ENCODE measurements at places on chromosomes 7 and 10.

GRCh38 chr7:20013536-20013935 lies 203.6 kb downstream of the MACC1 start:
- no peak for DNase-seq

DNA sequence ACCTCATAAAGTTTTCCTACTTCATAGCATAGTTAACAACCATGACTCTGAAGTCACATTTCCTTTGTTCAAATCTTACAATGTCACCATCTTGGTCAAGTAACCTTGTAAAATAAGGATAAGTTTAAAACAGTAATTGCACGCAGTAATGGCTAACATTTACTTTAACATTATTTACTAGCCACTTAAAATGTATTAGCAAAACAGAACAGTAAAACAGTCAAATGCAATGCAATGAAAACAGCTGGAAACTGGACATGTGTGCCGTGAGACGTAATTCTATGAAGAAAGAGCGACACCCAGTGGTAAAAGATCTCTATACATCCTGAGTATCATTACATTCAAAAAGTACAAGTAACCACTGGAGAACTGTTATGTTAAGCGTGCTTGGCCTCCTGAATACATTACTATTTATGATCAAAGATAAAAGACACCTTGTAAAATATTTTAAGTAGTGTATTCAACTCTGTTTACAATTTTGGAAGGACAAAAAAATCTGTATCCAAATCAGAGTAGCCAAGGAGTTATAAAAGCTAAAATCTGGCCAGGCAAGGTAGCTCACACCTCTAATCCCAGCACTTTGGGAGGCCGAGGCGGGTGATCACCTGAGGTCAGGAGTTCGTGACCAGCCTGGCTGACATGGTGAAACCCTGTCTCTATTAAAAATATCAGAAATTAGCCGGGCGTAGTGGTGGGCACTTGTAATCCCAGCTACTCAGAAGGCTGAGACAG lies 27.2 kb downstream of the ATE1 start:
- DNase-seq = no peak

GRCh38 chr10:79322616-79323543 lies 24.4 kb upstream of the PPIF start:
- peak; percentile 46 for DNase-seq

- DNase-seq = peak; percentile 30
Observed at GRCh38 chr7:149409895-149410294, 51.0 kb downstream of the ZNF777 start.

DNA sequence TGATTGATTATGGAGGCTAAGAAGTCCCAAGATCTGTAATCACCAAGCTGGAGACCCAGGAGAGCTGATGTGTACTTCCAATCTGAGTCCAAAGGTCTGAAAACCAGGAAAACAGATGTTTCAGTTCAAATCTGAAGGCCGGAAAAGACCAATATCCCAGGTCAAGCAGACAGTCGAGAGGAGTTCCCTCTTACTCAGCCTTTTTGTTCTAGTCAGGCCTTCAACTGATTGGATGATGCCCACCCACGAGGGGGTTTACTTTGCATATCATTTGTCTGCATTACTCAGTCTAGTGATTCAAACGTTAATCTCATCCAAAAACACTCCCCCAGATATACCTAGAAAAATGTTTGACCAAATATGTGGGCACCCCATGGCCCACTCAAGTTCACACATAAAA lies 7.4 kb upstream of the ARID5B start:
- no peak for DNase-seq

DNA sequence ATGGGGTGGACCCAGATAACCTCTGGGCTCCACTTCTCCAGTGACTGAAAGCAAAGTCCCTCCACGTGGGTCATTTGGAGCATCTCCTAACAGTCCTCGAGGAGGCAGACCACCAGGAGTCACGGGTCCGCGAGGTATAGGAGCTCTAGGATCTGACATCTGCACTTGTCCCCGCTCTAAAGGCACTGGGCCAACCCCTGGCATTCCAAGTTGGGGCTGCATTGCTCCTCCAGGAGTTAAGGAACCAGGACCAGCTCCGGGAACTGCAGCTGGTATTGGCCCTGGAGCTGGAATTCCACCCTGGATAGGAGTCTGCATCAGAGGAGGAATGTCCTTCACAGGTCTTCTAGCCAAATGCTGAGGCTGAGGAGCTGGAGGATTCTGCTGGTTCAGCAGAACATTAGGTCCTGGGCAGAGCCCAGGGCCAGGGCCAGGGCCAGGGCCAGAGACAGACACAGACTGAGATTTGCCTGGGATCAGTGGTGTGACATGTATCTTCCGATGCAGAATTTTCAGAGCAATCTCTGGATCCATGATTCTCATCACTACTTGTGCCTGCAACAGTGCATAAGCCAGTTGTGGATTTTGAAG lies 827 bp downstream of the CSTF2T start:
- no peak for DNase-seq

DNA sequence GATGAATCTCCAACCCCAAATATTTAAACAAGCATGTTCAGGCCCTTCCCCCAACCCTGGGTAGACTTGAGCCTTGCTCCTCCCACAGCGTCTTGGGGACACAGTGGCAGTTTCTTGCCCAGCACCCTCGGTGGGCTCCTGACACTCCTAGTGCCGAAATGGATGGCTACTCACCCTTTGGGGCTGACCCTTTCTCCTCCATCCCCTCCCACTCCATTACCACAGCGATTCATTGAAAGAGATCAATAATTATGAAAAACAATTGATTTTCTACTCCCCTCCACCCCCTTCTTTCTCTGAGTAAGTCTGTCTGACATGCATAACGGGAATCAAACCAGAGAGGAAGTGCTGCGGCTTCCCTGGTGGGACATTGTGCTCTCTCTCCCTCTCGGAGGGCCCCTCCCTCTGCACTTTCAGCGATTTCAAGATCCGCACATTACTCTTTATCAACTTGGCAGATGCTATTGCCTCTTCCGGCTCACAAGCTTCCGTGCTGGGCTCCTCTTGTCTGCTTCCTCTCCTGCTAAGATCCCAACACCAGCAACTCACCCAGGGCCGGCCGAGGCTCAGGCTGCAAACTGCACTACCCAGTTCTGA lies 79.0 kb upstream of the PLXNA4 start:
- no peak for DNase-seq

DNA sequence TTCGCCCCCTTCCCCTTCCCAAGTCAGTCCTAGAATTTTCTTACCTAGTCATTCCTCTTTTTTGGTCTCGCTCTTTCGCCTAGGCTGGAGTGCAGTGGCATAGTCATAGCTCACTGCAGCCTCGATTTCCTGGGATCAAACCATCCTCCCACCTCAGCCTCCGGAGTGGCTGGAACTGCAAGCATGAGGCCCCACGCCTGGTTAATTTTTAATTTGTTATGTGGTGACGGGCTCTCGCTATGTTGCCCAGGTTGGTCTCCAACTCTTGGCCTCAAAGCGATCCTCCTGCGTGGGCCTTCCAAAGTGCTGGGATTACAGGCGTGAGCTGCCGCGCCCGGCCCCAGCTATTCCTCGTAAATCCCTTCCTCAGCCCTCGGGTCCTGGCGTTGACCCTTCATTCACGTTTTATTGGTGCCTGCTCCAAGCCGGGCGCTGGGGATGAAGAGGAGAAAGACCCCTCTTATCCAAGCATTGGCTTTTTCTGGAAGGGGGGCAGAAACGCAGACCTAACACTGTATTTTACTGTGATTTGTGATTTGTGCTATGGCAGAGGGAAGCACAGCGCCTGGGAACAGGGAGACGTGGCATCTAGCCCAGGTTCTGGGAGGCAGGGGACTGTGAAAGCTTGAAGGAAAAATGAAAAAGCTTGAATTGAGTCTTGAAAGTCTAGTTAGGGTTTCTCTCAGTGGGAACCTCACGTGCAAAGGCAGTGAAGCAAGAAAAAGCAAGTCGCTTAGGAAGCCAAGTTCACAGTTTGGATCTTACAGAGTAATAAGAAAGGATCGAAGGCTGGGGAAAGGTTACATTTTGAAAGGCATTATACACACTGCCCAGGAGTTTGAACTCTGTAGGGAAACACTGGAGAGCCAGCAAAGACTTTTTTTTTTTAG lies 516 bp downstream of the ZNHIT1 start:
- DNase-seq = no peak

- no peak for DNase-seq
Observed at GRCh38 chr10:110617425-110618229, 26.5 kb upstream of the RBM20 start.

DNA sequence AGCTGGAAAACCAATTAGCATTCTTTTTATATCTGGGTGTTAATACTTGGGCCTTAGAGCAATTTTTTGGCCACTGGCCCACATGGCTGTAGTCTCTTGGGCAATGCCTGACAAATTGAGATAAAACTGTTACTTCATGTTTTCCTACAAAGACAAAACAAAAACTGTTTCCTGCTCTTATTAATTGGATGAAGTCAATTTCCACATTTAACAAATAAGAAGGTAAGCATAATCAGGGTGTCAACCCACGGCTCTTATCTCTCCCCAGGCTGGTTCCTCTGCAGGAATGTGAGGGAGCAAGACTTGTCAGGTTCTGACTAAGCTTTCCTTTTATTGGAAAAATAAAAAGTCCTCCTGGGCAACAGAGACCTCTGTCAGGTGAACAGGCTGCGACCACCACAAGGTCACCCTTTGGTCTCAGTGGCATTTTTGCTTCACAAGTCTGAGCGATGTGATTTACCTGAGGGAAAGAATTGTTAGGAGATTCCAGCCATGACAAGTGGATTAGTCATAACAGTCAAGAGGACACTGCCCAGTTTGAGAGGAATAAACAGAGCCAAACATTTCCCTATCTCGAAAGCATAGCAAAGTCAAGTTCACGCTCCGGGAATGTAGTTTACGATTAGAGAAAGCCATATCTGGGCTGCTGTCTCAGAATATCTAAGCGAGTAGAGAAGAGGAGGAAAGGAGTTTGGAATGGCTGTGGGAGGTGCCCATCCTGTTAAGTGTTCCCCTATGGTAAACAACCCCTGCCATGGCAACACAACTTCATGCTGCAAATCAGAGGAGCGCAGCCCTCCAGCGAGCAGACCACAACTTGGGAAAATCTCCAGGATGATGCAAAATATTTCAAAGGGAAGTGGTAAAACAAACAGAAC lies 144.4 kb downstream of the TES start:
- DNase-seq = no peak

DNA sequence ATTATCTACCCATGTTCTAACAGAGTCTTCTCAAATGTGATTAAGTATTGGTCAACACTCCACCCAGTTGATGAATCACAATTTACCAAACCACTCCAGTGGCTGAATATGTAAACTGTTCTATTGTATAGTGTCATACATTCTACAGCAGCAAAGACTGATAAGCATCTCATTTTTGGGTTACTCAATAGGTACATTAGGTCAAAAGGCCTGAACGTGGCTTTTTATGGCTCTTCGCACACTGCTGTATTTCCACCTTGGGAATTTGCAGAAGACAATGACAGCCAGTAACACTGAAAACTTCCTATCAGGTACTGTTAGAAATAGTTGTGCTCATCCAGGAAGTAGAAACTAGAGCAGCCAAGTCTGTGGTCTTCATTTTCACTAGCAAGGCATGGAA lies 166.9 kb downstream of the GLI3 start:
- no peak for DNase-seq

DNA sequence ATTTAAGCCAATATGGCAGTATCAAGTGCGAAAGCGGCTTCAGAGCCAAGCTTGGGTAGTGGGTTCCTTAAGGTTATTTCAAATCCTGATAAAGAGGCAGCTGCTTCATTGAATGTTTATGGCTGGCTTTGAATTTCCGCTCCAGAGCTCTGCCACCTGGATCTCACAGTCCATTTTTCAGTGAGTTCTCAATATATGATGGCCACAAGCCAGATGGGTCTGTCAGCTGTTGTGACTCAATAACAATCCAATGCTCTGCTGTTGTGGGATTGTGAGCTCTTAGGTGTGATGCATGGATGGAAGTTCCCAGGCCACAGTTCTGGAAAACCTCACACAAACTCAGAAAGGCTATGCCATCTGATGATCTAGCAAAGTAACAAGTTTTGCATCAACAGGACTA lies 743.8 kb upstream of the LRRN3 start:
- DNase-seq = no peak

- DNase-seq = peak; percentile 13
Observed at GRCh38 chr10:132363921-132364593, 32.1 kb downstream of the LRRC27 start.

DNA sequence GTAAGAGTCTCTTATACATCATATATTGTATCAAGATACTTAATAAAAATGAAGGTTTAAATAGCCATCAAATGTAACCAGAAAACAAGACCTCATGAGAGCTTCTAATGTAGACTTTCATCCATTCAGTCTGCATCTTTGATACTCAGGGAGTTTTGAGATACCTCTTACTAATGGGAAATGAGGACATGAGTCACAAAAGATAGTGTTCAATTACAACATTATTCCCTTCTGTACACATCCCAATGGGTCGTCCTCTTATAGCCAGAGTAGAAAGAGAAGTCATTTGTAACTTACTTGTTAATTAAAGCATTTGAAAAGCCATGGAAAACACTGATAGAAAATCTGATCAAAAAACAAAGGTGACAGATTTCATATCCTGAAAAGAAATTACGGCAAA lies 19.4 kb downstream of the SHTN1 start:
- no peak for DNase-seq

- no peak for DNase-seq
Observed at GRCh38 chr7:22801912-22802311, 20.7 kb downstream of the TOMM7 start.

DNA sequence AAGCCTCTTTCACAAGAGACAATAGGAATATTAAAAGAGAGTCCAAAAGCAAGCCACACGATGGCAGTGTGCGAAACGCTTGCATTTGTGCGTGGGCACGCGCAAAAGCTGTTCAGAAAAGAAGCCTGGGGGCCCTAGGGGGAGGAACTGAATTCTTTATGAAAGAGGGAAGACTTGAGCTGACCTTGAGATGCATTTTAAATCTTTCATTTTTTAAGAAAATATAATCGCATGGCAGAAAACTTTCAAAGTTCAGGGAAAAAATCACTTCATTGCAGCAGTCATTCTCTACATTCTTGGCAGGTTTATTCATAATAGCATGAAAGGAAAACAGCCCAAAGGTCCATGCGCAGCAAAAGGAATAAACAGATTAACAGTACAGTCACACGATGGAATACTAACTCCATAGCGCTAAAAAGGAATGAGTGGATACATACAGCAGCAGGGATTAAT lies 206.5 kb upstream of the PRKCQ start:
- no peak for DNase-seq

GRCh38 chr7:22561321-22561811 lies 61.4 kb upstream of the STEAP1B start:
- no peak for DNase-seq

DNA sequence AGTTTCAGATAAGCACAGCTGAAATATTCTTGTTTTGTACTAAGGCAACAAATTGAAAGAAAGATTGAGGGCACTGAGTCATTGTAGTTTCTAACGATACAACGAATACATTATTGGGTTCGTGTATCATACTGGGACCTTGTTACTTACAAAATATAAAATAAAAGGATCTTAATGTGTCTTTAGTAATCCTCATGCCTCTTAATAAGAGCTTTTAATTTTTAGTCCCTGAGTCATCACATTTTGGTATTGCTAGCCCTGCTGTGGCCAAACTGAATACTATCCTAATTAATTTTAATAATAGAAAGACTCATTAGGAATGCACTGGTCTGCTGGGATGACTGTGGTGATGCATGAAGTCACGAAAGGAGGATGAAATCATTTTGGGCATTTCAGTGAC lies 309.7 kb downstream of the EXOC4 start:
- no peak for DNase-seq

Data from GM12878 (cell line).